Neural crest cell (in vitro differentiated cells): ENCODE measurements at places on chromosomes 7 and 10. TPM values are rescaled to one million over a fixed set of nuclear protein-coding genes. Genes with fewer than 3 reads are reported as not detected.
A peak's percentile ranks its signal among the peaks of the same experiment; 100 is the strongest.

DNA sequence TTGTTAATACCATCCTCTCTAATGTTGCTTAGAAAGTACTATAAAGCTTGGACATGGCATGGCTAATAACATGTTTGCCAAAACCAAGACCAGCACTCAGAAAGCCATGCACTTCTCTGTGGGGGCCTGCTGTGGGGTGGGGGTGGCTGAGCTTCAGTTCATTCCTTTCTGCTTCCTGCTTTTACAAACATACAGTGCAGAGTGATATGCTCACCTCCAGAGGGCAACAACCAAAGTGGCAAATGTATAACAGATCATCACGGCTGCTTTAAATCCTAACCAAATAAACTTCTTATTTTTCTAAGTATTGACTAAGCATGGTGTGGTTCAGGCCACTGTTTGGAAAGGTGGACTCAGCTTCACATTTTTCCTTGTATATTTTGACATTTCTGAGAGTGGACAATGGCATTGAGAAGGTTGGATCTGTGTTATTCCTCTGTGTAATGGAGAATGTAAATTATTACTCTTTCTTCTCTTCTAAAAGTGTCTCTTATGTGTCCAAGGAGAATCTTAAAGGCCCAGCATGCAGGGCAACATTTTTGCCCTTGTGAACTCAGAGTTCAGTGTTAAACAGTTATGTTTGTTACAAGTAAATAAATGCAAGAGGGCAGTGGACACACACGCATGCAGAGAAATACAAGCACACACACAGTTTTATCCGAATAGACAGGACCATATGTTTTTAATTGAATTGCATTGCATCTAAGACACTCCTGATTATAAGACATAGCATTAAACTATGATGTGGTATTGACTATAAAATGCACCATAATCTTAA is 186.1 kb downstream of the HERPUD2 start:
- DNase-seq, result no peak

DNA sequence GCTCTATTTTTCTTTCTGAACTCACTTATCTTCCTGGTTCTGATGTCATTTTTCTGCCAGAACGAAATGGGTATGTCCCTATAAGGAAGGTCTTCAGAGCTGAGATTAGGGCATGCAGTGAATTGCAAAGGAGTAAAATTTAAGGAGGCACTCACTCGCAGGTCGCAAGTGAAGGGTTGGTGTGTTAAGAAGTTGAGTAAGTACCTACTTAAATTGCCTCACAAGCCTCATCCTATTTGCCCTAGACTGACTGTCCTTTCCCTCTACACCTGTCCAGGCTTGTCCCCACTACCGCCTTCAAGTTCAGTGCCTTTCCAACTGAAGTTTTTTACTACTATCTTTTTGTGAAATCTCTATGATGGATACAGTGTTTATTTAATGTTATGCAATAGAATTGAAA is 191.5 kb downstream of the AHR start:
- no peak for DNase-seq

GRCh38 chr7:81956520-81956919 is 186.7 kb upstream of the HGF start:
- DNase-seq, result no peak

DNA sequence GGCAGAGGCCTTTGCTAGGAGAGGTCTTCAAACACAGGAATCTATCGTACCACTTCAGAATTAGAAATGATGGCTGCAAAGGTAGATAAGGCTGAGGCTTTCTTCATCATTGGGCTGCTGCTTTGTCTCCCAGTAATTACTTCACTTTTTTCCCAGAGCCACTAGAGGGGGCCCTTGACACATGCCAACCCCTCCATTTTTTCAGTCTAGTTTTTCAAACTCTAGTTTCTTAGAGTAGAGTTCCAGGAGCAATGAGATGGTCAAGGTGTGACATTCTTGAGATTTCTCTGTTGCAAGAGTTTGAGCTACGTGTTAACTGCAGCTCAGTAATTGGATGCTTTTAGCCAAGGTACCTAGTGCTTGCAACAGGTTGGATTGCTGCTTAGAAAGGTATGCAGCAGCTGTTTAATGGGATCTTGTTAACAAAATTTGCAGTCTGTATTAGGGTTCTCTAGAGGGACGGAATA is 33.8 kb upstream of the RBM20 start:
- peak; percentile 58 for DNase-seq

Gene HHEX
- not detected in 2 replicates for total RNA-seq
